ENCODE measurements at places on chromosomes 16 and 17. TPM values are rescaled to one million over a fixed set of nuclear protein-coding genes. Genes with fewer than 3 reads are reported as not detected.

DNA sequence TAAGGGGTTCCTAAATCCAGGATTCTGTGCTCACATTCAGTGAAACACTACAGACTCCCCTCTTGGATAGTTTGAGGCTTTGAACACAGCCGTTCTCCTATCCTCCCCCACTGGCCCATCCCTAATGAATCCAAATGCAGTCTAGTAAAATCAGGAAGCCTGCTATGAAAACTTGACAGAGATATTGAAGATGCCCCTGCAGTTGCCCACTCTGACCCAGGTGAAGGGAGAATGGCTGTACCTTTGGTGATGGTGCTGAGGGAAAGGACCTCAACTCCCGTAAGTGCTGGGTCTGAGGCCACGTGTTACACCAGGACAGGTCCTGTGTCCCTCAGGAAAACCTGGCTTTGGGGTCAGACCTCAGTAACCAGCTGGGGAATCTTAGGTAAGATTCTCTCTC, 54.4 kb downstream of the SF3B3 start:
- no peak for ATAC-seq

Gene UBE2G1
- total RNA-seq = 93.4 TPM

GRCh38 chr16:9362604-9363003, 271.2 kb downstream of the HAPSTR1 start:
- no peak for ATAC-seq

GRCh38 chr16:70705056-70705455, 19.2 kb upstream of the MTSS2 start:
- ATAC-seq = no peak

GRCh38 chr16:2467528-2468232, 3.4 kb upstream of the NTN3 start:
- peak; percentile 43 for ATAC-seq

DNA sequence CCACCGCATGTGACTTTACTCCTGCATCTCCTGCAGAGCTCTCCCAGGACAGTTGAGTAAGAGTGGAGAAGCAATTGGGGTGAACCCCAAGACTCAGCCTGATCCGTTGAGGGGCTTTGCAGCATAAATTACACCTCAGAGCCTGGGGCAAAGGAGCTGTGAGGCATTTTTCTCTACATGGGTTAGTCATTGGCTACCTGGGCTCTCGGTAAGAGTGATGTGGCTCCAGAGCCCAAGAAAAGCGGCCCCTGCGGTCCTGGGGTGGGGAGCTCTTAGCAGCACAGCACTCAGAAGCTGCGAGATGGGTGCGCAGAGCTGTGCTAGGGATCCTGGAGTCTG, 40.4 kb upstream of the C16orf78 start:
- ATAC-seq = no peak

- ATAC-seq = no peak
These were observed 6.9 kb downstream of the UNC45B start for GRCh38 chr17:35154196-35155165.

DNA sequence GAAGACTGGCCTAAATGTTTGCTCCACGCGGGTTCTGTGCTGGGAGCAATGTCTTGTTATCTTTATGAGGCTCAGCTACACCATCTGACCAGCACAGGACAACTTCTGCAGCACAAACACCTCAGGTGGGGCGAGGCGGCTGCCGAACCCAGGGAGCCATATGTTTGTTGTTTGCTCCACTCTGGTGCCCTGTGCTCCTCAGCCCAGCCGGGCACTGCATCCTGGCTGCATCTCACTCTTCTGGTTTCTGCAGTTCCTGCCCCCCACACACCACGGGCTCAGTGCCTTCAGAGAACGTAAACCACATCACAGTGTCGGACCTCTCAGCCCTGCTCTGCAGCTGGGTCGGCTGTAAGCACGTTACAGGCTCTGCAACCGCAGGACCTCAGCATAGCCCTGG, 32.4 kb downstream of the MXRA7 start:
- no peak for ATAC-seq

- no peak for ATAC-seq
These were observed 5.8 kb upstream of the MRPL58 start for GRCh38 chr17:75006653-75007052.

- no peak for ATAC-seq
These were observed 743.6 kb downstream of the KCNJ2 start for GRCh38 chr17:70912716-70913485.

DNA sequence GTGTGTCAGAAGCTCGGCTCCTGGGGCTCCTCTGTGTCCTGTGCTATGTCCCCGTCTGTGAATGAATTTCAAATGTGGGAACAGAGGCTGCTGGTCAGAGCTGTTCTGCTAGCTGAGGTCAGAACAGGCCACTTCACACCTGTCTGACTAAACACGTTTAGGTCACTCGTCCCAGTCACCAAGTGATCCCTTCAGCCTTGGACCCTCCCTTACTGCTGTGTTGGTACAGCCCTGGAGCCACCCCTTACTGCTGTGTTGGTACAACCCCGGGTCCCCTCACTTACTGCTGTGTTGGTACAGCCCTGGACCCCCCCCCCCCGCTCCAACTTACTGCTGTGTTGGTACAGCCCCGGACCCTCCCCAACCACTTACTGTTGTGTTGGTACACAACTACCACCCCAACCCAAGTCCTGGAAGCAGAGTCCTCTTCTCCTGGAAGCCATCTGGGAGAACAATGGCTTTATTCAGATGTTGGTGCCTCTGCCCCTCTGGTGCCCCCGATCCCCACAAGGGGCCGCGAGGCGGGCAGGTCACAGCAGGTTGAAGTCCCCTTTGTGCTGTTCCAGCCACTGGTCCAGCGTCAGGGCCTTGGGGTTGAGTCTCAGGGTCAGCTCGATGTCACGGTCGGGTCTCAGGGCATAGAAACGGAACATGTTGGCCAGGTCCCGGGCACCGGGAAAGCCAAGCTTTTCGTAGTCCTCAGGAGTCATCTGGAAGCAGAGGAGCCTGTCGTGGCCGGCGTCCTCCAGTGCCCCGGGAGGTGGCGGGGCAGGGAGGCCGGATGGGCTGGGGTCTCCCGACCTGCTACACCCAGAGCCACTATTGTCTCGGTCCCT, 13.0 kb downstream of the NMRAL1 start:
- peak; percentile 50 for ATAC-seq

Gene SNX20
- total RNA-seq = 0.76 TPM

DNA sequence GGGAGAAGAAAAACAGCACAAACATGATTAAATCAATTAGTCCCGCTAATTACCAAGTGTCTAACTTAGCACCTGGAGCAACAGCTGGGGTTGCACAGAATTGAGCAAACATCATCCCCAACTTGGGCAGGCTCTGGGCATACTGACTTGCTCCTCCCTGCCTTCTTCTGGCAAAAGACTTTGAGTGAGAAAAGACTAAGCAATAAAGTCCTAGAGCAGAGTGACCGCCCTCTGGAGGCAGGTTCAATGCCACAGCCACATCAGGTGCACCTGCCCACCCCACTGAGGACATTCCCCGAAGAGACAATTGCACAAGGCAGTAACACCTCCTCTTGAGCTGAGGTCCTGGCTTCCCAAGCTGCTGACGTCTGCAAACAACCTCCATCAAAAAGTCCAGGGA, 358.3 kb downstream of the SOX9 start:
- ATAC-seq = no peak

Gene GNPTG
- 25.7 TPM for total RNA-seq

Gene SPECC1
- total RNA-seq = 13.8 TPM

Gene CCDC200
- total RNA-seq = not detected

GRCh38 chr16:84178146-84178765, 8.6 kb downstream of the TAF1C start:
- no peak for ATAC-seq

Gene GOSR2
- 21.4 TPM for total RNA-seq

Gene EPX
- total RNA-seq = not detected

- no peak for ATAC-seq
These were observed 14.5 kb downstream of the RHBDL3 start for GRCh38 chr17:32279891-32280716.

- ATAC-seq = no peak
These were observed 12.2 kb downstream of the CD300LD start for GRCh38 chr17:74579900-74580299.

DNA sequence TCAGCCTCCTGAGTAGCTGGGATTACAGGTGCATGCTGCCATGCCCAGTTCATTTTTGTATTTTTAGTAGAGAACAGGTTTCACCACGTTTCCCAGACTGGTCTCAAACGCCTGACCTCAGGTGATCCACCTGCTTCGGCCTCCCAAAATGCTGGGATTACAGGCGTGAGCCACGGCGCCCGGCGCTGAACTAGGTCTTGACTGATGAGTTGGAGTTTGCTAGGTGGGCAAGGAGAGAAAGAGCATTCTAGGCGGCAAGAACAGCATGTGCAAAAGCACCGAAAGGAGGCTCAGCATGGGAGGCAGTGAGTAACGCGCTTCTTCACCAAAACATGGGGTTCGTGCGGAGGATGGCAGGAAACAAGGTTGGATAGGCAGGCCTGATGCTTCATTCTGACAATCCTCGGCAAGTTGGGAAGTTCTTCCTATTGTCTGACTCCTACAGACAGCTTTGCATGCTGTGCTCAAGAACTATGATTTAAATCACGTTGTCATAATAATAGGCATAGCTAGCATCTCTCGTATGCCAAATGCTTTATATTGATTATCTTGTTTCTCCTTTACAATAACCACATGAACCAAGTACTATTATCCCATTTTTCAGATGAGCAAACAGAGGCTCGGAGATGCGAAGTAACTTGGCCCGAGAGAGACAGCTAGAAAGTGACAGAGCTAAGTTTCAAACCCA, 26.5 kb downstream of the NEUROD2 start:
- no peak for ATAC-seq

- ATAC-seq = no peak
These were observed 109.2 kb downstream of the CCT6B start for GRCh38 chr17:34851961-34852540.

DNA sequence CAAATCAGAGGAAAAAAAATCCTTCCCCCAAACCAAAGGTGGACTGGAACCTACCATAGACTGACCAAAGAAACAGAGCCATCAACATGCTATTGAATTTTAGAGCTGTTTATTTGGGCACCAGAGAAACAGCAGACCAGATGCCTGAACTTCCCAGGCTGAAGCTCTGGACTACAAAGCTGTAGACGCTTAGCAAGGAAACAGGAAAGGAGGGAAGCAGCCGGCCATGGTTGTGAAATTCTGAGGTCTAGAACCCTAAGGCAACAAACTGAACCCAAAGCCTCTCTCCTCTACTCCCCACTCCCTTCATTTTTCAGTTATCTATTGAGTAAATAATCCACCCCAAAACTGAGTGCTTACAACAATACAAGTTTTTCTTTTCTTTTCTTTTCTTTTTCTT, 45.4 kb upstream of the MEIOC start:
- no peak for ATAC-seq

GRCh38 chr16:12087901-12088421, 111.4 kb downstream of the SNX29 start:
- peak; percentile 84 for ATAC-seq

- ATAC-seq = no peak
These were observed 43.7 kb downstream of the COTL1 start for GRCh38 chr16:84574191-84574590.

Gene SLC46A1
- total RNA-seq = 1.7 TPM

DNA sequence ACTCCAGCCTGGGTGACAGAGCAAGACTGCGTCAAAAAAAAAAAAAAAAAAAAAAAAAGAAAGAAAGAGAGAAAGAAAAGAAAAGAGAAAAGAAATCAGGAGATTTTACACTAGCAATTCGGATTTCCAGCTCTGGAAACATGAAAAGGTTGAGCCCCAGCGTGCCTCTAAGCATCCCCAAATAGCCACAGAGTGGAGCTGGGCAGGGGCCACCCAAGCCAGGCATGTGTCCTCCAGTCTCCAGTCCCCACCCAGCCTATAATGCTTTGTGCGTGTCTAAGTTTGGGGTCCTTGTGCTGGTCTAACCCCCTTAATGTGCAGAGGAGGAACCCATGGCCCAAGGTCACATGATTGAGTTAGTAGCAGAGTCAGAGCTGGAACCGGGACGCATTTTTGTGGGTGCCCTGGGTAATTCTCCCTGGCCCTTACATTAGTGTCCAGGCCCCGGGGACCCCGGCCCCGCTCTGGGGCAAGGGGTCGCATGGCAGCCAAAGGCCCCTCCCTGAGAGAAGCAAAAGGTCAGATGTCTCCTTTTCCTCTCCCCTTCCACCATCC, 19.9 kb downstream of the ADAM11 start:
- no peak for ATAC-seq

Gene ARL5C
- total RNA-seq = not detected

DNA sequence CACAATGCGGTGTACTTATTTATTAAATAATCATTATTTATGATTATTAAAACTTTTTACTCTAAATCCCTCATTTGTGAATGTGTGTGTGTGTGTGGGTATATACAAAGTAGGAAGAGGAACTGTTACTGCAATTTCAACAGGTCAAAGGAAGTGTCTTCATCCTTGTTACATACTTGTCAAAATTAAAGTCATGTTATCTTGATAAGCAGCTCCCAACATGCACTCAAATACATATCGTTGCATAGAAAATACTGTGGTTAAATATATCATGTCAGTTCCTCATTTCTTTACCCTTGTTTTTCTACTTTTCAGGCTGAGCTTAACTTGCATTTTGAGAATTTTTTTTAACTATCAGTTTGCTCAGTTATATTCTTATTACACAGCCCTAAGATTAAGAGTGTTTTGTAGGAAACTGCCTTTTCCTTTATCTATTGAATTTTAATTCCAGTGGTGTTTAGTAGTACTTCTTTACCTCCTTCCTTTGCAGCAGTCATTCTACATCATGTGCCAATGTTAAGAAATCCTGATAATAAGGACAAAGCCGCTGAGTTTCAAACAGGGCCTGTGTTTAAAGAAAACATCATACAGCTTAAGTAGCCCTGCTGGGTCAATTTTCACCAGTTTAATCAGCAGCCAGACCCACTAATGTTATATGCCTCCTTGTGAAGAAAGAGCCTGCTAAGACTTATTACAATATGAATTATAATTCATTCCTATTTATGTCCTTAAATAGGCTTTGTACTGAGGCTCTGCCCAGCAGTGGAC, 7.2 kb downstream of the EFCAB5 start:
- no peak for ATAC-seq

DNA sequence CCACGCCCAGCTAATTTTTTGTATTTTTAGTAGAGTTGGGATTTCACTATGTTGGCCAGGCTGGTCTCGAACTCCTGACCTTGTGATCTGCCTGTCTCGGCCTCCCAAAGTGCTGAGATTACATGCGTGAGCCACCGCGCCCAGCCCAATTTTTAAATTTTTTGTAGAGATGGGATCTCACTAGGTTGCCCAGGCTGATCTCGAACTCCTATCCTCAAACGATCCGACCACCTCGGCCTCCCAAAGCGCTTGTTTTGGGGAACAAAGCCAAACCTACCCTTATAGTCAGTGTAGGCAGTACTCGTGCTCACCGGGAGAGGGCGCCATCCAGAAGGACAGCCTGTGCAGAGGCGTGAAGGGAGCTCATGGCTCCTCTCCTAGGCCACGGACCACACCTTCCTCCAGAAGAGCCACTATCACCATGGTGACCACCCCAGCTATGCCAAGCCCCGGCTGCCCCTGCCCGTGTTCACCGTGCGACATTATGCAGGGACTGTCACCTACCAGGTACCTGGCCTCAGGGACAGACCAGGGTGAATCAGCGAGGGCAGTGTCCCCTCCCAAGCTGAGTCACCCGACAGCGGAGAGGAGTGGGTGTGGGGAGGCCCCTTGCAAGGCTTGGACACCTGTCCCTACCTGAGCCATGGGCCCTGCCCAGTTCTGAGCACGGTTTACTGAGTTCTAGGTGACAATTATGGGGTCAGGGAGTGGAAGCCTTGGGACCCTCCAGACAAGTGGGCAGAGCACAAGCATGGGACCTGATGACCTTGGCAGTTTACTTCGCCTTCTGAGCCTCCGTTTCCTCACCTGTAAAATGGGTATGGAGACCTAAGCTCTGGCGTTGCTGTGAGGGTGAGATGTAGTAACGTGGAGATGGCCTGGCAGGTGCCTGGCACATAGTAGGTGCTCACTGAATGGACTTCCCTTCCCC, 13.7 kb downstream of the MYO15B start:
- ATAC-seq = peak; percentile 77

Gene HBA2
- 8.2 TPM for total RNA-seq

- ATAC-seq = peak; percentile 33
These were observed 794 bp downstream of the TMEM235 start for GRCh38 chr17:78231991-78232858.

All from esophagus mucosa (tissue), 1 donor.